ENCODE measurements at places on chromosomes 4 and X.

GRCh38 chr4:172842779-172843178, 325.8 kb upstream of the GALNT7 start:
- DNase-seq: no peak

GRCh38 chrX:25754399-25754798, 383.7 kb upstream of the MAGEB18 start:
- DNase-seq: no peak

GRCh38 chr4:56745042-56745441, 63.9 kb upstream of the HOPX start:
- no peak for DNase-seq

GRCh38 chr4:100075056-100075455, 115.2 kb downstream of the DDIT4L start:
- DNase-seq: no peak

GRCh38 chrX:79592259-79592658, 225.1 kb upstream of the ITM2A start:
- DNase-seq: no peak

- no peak for DNase-seq
Measured at GRCh38 chr4:61549336-61549735, 349.2 kb downstream of the ADGRL3 start.

DNA sequence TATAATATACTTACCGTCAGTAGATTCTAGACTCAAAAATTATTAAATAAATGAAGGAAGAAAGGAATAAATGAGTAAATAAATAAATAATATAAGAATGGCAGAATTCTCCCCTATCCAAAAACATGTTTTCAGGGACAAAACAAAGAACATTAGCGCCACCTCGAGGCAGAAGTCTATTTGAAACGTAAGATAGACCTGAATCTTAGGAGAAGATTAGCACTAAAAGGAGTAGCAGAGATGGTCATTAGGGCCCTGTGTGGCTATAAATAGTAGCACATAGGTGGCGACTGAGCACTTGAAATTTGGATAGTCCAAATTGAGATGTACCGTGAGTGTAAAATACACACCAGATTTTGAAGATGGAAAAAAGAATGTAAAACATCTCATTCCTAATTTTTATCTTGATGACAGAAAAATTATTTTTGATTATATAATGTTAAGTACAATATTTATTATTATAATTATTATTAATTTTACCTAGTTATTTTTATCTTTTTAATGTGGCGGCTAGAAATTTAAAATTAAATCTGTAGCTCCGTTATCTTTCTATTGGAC, 24.3 kb upstream of the SRD5A3 start:
- peak; percentile 18 for DNase-seq

DNA sequence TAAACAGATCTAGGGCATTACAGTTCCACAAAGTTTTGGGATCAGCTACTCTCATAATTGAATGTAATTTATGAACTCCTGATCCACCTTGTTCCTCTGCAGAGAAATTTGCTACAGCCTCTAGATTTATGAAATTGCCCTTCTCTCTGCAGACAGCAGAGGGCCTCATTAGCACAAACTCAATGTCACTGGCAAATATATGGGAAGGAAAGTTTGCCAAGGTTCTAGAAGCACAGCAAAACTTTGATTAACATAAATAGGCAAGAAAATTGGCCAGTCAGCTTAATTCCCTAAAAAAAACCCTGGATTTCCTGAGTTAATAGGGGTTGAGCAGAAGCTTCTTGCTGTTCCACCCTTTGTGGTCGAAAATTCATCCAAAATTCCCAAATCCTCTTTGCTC, 31.5 kb downstream of the PRPS1 start:
- DNase-seq: no peak

- no peak for DNase-seq
Measured at GRCh38 chr4:174907508-174907907, 10.7 kb upstream of the ADAM29 start.

DNA sequence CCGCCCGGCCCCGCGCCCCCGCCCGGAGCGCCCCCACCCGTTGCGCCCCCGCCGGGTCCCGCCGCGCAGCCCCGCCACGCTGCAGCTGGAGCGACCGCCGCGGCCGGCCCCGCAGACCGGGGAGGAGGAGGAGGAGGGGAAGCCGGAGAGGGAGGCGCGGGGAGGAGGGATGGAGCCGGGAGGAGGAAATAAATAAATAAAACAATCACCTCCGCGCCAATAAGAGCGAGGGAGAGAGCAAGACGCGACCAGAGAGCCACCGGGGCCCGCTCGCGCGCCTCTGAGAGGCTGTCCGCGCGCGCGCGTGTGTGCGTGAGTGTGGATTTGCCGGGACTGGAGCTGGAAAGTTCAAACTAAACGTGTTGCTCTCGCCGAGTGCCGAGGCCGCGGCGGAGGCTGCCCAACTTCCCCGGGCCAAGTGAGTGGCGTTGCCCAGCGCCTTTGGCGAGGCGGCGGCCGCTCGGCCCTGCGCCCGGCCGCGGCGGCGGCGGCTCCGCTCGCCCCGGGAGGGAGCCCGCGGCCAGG, 2184.4 kb upstream of the TENM3 start:
- DNase-seq: no peak
